Stimulated activated CD4-positive, alpha-beta T cell treated with anti-CD3 and anti-CD28 coated beads, Interleukin-15, amount 100 ng/mL, for 24 hours (primary cell): ENCODE measurements at places on chromosomes 11 and 22.

- DNase-seq: no peak
Observed at GRCh38 chr11:133413703-133414102, 118.6 kb downstream of the OPCML start.

GRCh38 chr11:4932751-4933150, 8.6 kb upstream of the OR51G1 start:
- DNase-seq: no peak

DNA sequence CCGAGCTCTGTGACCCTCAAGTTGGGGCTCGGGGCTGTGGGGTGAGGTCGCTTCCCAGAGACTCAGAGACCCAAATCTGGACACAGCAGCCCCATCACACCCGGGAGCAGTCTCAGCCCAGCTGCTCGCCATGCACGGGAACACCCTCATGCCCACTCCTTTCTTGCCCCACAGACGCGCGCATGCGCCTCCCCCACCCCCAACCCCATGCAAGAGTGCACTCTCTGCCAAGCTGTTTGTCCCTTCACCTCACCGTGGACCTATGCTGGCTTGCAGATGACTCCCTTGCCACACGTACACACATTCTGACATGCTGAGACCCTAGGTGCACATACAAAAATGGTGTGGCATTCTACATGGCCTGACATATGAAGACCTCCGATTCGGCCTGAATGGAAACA, 478 bp upstream of the CD248 start:
- peak; percentile 46 for DNase-seq

DNA sequence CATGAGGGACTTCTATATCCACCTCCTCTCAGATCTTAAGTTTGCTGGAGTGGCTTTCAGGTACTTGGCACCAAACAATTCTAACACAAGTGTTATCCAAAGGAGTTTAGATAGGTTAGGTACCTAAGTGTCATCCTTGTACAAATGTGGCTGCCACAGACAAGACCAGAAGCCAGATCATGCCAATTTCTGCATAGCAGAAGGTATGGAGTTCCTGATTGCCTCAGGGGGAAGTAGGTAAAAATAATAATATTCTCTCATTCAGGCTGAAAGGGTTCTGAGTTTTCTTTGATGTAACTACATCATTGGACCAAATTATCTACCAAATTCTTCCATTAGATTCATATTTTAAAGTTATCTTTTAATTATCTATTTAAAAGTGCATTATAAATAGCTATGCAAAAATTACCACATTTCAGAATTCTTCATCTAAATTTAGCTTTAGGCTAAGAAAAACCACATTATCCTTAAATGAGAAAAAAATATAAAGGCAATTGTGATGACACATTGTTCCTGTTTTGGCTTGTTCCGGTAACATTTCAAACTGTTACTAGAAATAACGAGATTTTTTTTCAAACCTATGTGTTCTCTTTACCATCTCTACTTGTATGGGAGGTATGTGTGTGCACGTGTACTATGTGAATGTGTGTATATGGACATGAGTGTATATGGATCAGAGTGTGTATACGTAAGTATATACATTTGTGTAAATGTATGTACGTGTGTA, 66.2 kb upstream of the POU2AF2 start:
- no peak for DNase-seq

GRCh38 chr22:44314425-44315067, 1.8 kb upstream of the SHISAL1 start:
- no peak for DNase-seq

- no peak for DNase-seq
Observed at GRCh38 chr11:37504921-37505320, 906.9 kb upstream of the RAG2 start.

DNA sequence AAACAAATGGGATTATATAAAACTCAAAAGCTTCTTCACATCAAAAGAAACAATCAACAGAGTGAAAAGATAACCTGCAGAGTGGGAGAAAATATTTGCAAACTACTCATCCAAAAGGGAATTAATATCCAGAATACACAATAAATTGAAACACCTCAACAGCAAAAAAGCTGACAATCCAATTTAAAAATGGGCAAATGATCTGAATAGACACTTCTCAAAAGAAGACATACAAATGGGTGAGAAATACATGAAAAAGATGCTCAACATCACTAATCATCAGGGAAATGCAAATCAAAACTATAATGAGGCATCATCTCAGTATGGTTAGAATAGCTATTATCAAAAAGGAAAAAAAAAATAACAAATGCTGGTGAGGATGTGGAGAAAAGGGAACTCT, 13.5 kb downstream of the EXPH5 start:
- DNase-seq: no peak

DNA sequence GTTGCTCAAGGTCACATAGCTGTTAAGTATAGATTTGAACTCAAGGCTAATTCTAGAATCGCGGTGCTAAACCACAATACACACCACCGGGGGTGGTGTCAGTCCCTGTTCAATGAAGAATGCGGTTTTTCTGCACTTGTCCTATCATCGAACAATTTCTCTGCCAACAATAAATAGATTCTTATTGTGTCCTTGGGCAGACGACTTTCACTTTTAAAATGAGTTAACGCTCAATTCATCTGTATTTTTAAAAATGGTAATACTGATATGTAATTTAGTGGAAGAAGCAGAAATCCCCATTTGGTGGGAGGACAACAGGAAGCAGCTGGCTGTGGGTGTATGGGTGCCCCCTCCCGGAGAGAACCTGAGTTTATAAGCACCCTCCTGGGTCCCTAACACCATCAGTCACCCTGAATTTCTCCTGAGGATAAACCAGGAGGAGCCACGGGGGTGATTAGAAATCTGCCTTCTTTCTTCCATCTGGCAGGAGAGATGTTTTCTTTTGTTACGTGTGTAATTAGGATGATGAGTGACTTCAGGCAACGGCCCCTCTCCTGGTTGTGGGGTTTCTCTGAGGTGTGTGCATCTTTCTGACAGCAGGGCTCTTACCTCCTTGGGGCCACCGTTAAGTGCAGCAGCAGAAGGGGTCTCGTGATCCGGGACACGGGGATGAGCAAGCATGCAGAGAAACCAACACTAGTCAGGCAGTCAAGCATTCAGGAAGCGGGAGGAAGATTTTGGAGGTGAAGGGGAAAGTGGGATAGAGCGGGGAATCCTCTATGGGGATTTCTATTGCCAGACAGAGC, 87.7 kb downstream of the GRAMD1B start:
- no peak for DNase-seq

GRCh38 chr11:32434356-32435151, 785 bp downstream of the WT1 start:
- DNase-seq: no peak

DNA sequence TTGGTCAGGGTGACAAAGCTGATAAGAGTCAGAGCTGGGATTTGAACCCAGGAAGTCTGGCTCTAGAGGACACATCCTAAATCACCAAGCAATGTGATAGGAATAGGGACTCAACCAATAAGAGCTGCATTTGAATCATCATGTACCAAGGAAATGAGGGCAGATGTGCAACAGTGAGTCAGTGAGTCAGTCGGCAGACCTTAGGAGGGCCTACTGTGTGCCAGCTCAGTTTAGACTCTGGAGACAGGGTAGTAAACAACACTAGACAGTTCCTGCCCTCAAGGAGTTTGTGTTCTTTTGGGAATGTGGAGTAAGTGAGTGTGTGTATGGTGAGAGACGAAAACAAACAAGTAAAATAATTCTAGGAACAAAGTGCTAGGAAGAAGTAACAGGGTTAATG, 11.2 kb downstream of the IL10RA start:
- no peak for DNase-seq

- no peak for DNase-seq
Observed at GRCh38 chr11:117045196-117045595, 53.0 kb downstream of the SIK3 start.

DNA sequence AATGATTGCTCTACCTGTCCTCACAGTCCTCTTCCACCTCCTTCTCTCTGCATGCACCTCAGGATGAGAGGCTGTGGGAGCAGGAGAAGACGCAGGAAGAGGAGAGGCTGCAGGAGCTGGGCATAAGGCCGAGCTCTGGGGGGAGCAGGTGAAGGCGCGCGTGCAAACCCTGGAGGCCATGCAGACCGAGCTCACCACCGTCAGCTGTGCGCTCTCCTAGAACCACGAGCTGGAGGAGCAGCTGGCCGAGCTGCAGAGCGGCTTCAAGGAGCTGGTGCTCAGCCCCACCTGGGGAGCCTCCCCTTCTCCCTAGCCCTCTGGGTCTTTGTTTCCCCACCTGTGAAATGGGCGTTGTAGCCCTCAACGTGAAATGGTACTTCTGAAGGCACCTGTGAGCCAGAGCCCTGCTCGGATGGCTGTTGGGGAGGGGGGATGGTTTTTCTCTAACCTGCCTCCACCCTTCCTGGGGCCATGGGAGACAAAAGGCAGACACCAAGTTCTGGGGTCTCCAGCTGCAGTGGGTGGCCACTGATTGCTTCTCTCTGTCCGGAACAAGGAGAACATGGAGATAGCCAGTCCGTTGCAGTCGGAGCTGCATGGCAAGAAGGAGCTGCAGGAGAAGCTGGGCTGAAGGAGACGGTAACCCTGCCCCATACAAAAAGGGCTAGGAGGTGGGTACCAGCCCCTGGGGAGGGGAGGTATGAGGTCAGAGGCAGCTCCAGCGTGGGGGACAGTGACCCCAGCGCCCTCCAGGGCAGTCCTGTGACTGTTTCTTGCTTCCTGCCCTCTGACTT, 65.2 kb upstream of the A4GALT start:
- no peak for DNase-seq

DNA sequence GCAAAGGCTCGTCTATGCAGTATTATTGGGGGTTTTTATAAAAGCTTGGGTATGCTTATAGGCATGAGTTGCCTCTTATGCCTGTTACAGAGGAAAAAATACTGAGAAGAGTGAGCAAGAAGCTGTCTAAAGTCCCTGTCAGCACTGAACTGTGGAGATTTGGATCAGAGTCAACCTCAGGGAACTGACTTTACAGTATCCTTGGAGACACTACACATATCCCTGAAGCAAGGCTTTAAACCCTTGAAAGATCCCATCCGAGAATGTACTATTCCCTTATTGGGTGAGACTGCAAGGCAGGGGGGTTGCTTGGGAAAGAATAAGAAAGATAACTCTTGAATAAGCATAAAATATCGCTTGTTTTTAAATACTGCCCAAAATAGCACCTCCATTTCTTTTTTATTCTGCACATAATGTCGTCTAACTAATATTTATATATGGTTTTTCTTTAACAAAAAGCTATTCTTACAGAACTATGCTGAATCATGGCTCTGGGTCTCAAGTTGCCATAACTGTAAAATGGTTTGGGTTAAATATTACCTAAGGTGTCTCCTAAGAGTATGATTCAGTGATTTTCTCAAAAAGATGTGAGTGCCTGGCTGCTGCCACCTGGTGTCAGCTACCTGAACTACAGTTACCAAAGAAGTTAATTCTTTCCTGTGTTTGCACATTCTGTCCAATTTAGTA, 1062.8 kb downstream of the DLG2 start:
- peak; percentile 38 for DNase-seq

- DNase-seq: no peak
Observed at GRCh38 chr11:109845437-109845836, 247.8 kb upstream of the ZC3H12C start.

GRCh38 chr11:99098751-99099150, 78.0 kb downstream of the CNTN5 start:
- DNase-seq: no peak

GRCh38 chr22:40633036-40633435, 3.5 kb downstream of the MRTFA start:
- no peak for DNase-seq

DNA sequence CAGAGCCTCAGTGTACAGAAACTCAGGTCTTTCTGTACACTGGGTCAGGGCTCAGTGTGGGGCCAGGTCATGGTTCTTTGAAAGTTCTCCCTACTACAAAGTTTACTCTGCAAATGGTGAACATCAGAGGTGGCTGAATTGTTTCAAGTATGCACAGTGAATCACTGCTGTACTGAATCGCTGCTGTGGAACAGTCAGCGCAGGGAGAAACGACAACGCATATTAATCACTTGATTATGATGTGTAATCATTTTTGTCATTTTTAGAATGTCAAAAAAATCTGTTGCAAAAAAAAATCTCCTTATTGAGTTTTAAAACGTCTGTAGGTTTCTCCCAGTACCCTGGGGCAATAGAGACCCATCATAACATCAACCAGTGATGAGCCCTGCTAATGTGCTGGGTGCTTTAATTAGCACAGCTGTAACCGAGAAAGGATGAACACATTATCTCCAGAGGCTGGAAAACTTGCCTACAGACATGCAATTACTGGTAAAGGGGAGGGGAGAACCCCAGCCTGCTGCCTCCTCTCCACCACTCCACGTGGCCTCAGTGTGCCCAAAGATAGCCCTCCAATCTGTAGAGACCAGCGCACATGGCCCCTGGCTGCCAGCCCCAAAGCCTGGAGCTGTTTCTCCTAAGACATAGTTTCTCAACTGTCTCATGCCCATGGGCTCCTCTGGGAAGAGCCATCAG, 12.8 kb downstream of the ARRB1 start:
- DNase-seq: peak; percentile 47
